ENCODE measurements at places on chromosomes 1 and 21.

- no peak for DNase-seq
Measured at GRCh38 chr1:97412737-97413136, 508.1 kb downstream of the DPYD start.

DNA sequence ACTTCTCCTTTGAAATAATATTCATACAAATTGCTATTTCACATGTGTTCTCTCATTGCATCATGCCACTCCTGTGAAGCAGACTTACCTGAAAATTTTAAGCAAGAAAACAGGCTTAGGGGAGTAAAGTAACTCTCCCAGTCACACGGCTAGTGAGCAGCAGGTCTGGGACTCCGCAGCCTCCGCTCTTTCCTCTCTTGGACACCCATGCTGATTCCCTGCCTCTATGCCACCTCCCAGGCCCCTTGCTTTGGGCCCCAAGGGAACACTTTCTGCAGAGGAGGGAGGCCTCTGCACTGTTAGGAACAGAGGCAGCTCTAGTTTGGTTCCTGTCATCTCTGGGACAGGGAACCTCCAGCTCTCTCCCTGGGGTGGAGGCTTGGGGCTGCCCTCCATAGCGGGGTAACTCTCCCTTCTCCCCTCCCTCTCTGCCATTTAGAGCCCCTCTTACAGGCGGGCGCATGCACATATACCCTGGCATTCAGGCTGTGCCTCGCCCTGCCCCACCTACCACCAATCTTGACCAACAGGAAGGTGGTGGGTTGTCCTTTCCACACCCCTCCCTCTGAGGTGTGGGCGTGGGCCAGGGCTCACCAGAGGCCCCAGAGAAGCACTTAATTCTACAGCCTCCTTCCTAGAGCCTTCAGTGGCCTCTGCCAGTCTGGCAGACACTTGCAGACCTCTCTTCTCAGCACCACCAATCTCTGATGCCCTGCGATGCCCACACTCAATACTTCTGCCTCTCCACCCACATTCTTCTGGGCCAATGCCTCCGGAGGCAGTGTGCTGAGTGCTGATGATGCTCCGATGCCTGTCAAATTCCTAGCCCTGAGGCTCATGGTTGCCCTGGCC lies at the start of gene RXFP4:
TSS of gene RXFP4 (plus strand) at position 646 of the 852 bp plus-strand sequence. CDS start at position 718, 72 bp downstream.
- peak; percentile 60 for DNase-seq

- no peak for DNase-seq
Measured at GRCh38 chr1:171610385-171610784, 11.7 kb upstream of the MYOCOS start.

DNA sequence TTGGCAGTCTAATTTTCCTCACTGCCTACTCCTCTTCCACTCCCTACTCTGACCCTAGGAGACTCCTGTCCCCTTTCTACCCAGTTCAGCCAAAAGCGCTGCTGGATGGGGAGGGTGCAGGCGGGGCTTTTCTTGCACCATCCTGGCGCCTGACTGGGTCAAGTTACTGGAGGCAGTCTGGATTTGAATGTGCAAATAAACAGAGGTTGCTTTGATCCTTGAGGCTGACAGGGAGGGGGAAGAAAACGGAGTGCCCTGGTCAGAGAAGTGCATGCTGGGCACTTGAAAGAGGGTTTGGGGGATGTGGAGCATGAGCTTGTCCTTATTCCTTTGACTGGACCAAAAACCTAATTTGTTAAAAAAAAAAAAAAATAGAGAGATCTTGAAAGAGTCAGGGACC lies 76.8 kb upstream of the SOX13 start:
- no peak for DNase-seq

GRCh38 chr1:197811769-197812168 lies 36.5 kb upstream of the DENND1B start:
- DNase-seq = no peak

Measured in stimulated activated effector memory CD8-positive, alpha-beta T cell treated with anti-CD3 and anti-CD28 coated beads, Interleukin-12 subunit alpha, Interleukin-12 subunit beta, amount 100 ng/mL, for 72 hours (primary cell).